ENCODE measurements at places on chromosomes 16 and 17. TPM values are rescaled to one million over a fixed set of nuclear protein-coding genes. Genes with fewer than 3 reads are reported as not detected.

ANKRD40CL gene
- not detected for total RNA-seq

DNA sequence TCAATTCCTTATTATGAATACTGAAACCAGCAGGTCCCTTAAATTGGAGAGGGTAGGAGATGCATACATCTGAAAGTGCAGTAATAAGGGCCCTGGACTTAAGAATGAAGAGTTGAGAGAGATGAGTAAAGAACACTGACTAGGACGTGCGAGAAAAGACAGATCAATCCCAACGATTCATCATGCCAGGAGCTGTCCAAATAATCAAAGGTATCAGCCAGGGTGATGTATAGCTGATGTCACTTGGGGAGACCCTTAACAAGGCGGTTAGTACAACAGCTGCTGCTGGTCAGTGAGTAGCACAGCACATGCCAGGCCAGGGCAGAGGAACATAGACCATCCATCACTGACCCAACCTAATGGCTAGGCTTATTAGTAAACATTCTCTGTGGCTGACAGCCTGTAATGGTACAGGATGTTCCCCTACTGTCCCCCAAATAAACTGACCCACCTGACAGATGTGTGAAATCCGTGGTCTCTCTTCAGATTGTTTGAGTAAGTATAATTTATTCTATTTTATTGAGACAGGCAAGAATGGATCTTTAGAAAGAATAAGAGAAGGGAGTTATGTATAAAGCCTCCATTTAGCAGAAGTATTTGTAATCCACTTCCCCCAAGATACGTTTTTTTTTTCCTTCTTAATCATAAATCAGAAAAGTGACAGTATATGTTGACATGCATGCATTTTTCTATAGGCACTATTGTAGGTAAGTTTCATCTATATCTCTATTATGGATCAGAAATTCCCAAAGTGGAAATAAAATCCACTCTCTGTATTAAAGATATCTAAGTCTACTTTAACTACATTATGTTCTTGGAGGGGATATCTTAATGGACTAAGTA lies 118.4 kb downstream of the SNX11 start:
- no peak for DNase-seq

GRCh38 chr16:70605283-70605657 lies 41.1 kb upstream of the IL34 start:
- DNase-seq = no peak

CFAP52 gene
- 0.38 TPM for total RNA-seq

- no peak for DNase-seq
These were observed at the start of gene ZPBP2 for GRCh38 chr17:39867880-39868553. ZPBP2 (plus strand) TSS chr17:39868202; CDS start chr17:39868355, 153 bp downstream.

KRT36 gene
- total RNA-seq = not detected

DNA sequence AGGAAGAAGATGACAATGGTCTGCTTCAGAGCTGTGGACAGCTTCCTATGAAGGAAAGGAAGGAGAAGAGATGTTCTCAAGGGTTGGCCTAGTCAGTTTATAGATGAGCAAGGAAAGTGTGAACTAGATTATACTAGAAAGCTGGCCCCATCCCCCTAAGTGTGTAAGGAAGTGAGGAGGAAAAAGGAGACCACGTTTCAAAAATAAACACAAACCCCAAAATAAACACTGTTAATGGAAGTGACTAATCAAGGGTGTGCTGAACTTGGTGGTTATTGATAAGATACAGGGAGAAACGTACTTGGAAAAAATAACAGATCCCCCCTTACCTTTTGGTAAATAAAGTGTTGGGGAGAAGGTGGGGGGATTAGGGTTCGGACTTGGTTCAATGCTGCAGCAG lies 267.1 kb downstream of the SOX9 start:
- DNase-seq = no peak

DNA sequence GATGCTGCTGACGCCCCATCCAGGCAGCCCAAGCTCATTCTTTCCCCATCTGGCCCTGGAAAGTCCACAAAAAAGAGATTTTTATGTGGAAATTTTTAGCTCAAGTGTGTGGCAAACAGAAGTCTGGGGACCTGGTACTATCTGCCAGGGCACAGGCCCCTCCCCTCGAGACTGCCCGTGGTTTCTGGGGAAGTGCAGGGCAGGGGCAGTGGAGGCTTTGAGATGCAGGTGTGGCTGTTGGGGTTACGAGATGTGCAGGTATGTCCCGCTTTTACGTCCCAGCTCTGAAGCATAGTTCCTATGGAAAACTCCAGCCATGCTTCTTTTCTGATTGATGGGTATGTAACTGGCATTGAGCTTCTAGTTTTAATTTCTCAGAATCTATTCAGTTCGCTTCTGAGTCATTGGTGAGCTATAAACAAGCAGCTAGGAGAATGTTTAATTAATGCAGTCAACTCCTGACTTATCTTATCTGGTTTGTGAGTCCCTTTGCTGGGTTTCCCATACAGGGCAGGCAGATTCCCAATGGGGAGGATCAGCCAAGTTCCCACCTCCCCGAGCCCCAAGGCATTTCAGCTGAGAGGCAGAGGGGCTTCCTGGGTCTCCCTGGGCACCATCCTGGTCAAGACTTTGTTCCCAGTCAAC lies 16.2 kb downstream of the TBX4 start:
- peak; percentile 8 for DNase-seq

GRCh38 chr16:85768199-85768598 lies 17.3 kb upstream of the C16orf74 start:
- no peak for DNase-seq

KRT33A gene
- not detected for total RNA-seq

C17orf113 gene
- total RNA-seq = 0.59 TPM

- no peak for DNase-seq
These were observed 305.0 kb upstream of the CCL2 start for GRCh38 chr17:33950061-33950460.

DNA sequence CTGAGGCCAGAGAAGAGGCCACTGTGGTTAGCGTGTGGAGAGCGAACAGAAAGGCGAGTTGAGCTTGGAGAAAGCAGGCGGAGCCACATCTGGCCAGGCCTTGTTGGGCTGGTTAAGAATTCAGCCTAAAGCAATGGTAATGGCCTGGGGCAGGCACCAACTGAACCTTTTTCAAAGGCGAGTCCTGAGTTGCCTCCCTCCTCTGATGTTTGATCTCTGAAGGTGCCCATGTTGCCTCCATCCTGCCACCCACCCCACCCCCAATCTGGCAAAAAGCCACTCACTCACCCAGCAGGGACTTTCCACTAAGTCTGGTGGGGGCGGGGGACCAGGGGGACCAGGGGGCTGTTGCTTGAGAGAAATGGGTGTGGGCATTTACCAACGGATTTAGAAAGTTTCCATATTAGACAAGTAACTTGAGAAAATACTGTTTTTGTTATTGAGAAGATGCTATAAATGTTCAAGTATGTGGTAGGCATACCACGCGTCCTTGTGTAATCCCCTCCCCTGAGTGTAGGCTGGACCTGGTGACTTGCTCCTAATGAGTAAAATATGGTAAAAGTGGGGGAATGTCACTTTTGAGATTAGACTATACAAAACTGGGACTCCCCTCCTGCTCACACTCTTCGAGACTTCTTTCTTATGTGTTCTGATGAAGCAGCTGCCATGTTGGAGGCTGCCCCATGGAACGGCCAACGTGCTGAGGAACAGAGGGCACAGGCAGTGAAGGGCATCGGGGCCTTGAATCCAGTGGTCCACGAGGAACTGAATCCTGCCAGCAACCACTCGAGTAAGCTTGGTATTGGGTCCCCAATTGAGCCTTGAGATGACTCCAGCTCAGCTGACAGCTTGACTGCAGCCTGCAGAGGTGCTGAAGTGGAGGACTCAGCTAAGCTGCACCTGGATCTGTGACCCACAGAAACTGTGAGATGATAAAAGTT lies 29.9 kb upstream of the TNS4 start:
- DNase-seq = no peak

DNA sequence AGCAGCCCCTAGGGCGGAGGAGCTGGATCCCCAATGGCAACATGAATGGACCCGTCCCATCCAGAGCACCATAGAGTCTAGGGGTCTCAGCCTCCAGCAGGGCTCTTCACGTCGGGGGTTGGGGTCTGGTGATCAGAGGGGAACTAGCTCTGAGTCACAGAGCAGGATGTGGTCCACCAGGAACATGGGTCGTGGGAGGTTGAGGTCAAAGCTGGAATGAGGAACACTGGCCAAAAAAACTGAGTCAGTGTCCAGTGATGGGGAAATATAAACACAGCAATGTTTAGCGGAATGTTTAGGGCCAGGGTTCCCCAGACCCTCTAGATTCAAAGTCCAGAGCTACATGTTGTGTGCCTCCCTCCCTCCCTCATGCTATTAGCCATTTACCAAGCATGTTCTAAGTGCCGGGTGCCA lies 79.1 kb upstream of the C16orf82 start:
- DNase-seq = no peak

DNA sequence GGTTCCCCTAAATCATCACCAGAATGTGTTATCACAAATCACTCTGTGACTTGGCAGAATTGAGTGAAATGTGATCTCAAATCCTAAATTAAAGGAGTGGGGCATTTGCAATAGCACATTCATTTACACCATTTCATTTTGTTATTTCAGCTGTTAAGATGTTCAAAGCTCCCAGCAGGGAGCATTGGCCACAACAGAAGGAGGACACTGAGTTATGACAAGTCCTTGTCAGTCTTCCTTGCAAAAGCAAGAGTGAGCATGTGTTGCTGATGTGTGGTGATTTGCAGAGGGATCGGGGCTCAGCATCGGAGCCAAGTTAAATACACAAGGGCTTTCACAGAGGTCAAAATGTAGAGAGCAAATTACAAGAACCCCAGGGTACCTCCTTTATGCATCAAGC lies 372.2 kb upstream of the CDH5 start:
- no peak for DNase-seq

- no peak for DNase-seq
These were observed 4.2 kb downstream of the BBS2 start for GRCh38 chr16:56515665-56516064.

GRCh38 chr16:84462296-84463210 lies 41.9 kb downstream of the MEAK7 start:
- DNase-seq = peak; percentile 14

DNA sequence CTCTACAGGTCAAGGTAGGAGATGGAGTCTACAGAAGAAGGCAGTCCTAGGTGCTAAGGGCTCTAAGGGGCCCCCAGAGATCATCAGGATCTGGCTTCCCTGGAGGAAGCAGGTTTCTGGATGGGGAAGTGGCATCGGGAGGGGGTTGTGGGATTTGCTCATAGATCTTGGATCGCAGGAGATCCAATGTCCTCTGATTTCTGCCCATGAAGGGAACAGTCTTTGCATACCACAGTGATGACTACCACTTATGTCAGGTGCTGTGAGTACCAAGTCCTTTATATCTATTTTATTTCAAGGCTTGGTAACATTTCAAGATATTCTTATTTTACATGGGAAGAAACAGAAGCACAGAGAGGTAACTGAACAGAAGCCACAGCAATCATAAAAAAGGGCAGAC lies 164.0 kb downstream of the RGS9 start:
- DNase-seq = no peak

Measured in Right ventricle myocardium superior (tissue), 1 donor.